ENCODE measurements at places on chromosomes 13 and 19.

- DNase-seq: peak; percentile 48
Observed at GRCh38 chr19:4375164-4376027, 25.0 kb downstream of the SH3GL1 start.

DNA sequence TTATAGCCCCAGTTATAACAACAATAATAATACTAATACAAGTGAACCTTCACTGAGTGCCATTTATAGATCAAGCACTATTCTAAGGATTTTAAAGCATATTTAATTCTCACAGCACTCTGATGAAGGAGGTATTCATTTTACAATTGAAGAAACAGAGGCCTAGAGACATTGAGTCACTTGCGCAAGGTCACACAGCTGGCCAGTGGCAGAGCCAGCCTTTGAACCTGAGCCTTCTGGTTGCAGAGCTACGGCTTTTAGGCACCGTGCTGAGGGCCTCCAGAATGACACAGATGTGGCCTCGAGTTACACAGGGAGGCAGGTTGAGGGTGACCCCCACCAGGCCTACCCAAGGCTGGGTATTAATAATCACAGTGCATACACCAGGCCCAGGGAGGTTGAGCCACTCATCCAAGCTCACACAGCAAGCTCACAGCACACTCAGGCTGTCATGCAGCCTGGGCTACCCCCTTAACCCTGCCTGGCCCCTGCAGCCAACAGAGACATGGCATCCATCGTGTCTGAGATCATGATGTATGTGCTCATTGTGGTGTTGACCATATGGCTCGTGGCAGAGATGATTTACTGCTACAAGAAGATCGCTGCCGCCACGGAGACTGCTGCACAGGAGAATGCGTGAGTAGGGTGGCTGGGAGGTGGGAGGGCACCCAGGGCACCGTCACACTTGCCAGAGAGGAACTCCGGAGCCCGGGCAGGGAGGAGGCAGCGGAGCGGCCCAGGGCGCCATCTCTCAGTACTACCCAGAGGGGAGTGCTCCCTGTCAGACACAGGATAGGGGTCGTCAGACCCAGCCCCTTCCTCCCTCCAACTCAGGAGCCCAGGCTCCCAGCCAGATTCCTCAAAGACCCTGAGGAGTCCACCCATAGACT is 2.7 kb upstream of the HPN start:
- no peak for DNase-seq

DNA sequence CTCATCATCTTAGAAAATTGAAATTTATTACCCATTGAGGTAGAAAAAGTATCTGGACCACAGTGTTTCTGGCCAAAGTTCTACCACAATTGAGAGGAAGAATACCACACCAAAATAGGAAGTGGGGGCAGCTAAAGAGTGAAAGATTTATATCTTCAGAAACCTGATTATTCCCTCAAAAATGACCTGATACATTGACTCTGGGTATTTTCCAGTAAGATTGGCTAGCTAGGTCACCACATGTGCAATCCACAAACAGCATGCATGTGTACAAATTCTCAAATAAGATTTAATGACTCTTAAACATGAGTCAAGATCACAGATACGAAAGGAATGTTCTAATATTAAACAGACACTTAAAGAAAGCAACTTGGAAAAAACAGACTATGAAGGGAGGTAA is 1516.2 kb upstream of the PCDH20 start:
- DNase-seq: no peak

DNA sequence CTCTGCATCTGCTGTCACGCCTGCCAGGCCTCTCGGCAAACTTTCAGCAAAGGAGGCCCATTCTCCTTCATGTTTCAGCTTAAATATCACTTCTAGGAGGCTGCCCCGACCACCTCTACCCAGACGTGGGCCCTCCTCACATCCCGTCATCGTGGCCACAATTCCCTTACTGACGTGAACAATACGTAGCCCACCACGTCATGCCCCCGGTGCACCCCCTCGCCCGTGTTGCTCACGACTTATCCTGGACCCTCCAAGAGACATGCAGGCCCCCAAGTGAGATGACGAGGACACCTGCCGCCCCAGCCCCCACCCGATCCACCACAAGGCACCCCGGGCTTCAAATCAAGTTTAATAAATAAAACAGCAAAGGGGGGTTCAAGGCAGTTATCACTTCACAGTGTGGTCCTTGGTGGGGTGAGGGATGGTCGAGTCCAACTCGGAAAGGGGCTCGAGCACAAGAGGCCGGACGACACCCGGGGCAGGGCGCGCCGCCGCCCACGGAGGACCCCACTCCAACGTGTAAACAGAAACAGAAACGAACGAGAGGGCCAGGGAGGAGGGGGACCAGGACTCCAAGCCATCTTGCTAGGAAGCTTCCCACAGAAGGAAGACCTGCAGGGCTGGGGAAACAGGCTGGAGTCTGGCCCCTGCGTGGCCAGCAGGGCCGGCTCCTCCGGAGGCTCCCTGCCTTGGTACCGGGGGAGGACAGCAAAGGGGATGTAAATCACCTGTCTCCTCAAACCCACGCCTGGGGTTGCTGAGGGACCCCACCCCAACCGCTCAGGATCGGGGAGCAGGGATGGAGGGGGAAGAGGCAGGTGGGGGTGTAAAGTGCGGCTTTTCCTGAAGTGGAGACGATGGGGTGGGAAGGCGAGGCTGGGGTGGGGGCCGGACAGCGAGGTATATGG is 14.3 kb upstream of the PLPP2 start:
- DNase-seq: no peak

GRCh38 chr19:291561-292280 is 518 bp upstream of the PLPP2 start:
- DNase-seq: no peak

GRCh38 chr13:51783428-51784094 is 20.4 kb downstream of the DHRS12 start:
- DNase-seq: no peak

DNA sequence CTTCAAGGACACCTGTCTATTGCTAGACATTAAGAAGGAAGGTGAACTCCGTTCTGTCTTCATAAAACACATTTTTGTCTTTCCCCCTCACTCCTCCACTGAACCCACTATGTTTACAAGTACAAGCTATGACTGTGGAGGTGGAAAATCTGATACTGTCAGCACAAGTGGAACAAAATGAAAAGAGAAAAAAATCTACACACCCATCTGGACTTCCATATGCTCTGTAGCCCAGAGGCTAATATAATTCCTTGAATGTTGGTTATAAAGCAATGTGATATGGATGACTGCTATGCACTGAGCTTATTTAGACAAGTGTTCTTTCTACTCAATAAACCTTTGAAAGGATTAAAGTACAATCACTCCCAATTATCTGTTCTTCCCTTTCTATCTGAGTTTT is 713.5 kb downstream of the DIAPH3 start:
- DNase-seq: no peak

DNA sequence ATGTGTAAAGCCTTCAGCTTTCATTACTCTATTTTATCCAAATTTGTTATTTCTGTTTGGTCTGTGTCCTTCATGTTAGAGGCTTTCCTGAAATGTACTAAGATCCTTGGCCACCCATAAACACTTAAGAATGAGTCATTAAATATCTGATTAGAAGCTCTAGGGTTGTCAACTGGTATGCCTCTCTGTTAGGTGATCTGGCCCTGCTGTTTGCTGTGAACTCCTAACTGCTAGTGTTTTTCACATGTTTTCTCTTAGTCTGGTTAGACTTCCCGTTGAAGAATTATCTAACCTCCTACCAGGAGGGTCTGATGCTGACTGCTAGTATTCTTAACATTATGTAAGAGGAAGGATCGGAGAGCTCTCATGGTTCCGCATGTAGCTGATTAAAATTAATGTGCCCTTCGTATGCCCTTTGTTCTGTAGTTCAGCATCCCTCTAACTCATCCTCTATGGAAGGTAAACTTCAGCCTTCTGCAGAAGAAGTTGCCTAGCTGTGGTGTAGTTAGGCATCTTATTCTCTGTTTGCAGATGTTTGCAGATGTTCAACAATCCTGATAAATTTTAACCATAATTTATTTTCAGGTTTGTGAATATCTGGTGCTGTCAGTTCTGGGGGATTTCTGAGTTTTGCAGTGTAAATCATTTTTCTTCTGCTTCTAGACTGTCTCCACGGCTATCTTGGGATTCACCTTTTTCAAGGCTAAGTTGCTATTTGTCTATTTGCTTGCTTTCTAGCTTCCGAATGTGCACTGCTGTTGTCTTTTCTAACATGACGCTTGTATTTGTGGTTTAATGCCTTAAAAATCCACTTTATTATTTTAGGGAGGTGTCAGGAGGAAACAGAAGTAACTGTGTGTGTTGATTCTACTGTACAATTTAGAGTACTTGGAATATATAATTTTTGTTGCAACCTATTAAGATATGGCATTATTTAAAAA is 207.2 kb upstream of the SPRY2 start:
- DNase-seq: no peak

DNA sequence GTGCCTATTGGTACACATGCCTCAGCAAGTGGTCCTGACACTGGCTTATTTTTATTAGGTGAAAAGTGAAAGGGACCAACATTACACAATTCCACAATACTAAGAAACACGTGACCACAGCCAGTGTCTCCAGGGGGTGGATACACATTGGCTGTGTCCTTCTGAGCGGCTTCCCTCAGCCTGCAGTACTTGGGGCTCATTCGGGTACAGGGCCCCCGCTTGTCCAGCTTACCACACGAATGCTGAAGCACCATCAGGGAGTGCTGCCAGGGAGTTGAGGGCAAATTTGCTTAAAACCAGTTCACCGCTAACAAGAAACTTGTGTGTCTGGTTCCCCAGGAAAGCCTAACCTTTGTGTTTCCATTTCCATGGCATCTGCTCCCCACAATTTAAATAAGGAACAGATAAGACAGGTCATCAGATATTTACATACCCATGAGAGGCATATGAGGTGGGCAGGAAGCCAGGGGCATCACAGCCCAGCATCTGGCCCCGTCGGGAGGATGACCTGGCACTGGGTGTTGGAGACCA is 23.3 kb downstream of the PBX4 start:
- DNase-seq: no peak

DNA sequence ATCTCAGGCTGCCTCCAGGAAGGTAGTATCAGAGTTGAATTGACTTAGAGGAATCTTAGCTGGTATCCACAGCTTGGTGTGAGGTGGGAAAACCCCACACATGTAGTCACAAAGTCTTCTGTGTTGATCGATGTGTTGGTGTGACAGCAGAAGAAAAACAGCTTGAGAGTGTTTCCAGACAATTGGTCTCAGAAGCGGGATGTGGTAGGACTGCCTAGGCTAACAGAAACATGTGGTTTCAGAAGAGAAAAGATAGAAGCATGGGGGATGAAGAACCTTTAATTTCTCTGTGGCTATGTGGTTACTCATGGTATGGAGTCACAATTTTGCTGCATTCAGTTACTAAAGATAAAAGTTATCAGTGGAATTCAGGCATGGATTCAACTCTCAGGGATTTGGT is 134.7 kb upstream of the SLITRK5 start:
- no peak for DNase-seq

DNA sequence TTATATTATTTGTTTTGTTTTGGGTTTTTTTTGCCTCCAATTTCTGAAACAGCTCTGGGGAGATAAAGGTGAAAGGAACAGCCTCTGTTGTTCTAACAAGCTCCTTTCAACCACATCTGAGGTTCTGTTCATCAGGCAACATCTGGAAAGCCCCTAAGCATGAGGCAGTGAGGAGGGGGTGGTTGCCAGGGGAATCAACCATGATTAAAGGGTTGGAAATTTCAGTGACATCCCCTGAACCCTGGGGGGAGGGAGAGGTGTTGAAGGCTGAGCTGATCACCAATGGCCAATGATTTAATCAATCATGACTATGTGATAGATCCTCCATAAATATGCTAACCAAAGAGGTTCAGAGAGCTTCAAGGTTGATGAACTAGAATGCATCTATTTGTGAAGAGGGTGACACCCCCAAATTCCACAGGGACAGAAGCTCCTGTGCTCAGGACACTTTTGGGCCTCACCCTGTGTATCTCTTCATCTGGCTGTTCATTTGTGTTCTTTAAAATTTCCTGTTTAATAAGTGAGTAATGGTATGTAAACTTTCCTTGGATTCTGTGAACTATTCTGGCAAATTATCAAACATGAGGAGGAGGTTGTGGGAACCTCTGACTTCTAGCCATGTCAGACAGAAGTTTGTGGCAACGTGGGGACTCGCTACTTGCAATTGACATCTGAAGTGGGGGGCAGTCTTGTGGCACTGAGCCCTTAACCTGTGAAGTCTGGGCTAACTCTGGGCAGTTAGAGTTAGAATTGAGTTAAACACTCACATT is 221.3 kb downstream of the NHLRC3 start:
- DNase-seq: no peak

GRCh38 chr19:6837525-6837924 is 49.9 kb upstream of the ADGRE1 start:
- DNase-seq: no peak

GRCh38 chr19:45417151-45417550 is 6.6 kb downstream of the ERCC1 start:
- DNase-seq: no peak

GRCh38 chr19:45496349-45496953 is 396 bp downstream of the RTN2 start:
- DNase-seq: no peak

- no peak for DNase-seq
Observed at GRCh38 chr13:25447396-25447795, 75.6 kb downstream of the ATP8A2 start.

GRCh38 chr13:113650731-113651148 is 7.3 kb downstream of the ATP4B start:
- no peak for DNase-seq

DNA sequence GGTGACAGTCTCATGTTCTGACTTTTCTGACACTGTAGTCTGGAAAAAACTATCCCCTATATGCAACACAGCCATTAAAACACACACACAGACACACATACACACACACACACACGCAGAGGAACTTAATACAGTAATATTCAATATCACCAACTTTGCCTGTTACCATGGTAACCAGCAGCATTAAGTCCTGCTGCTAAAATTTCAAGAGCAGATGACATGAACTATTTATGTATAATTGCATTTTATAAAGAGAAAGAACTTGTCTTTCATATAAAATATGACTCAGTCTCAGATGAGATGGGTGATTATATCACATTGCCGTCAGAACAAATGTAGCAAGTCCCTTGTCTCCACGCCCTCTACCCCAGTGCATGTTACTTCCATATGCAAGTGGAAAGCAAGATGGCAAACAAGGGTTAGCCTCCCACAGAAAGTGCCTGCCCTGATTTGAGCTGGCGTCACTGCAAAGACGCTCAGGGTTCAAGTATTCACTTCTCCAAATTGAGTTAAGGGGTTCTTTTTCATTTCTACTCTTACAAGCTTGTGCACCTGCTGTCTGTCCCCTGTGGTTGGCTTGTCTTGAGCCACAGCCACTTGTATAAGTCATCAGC is 576.8 kb downstream of the UQCRFS1 start:
- DNase-seq: no peak

Data from tibial artery (tissue), 4 donors.